GM23338 (cell line): ENCODE measurements at places on chromosomes 5 and 9.

GRCh38 chr5:108769352-108769751 is 21.7 kb downstream of the FER start:
- H3K36me3 ChIP-seq = no peaks in the 10 kb centered on the region
- H3K27me3 ChIP-seq = no peaks in the 10 kb centered on the region
- DNase-seq = no peak
- H3K4me3 ChIP-seq = no peak overlapping the region

DNA sequence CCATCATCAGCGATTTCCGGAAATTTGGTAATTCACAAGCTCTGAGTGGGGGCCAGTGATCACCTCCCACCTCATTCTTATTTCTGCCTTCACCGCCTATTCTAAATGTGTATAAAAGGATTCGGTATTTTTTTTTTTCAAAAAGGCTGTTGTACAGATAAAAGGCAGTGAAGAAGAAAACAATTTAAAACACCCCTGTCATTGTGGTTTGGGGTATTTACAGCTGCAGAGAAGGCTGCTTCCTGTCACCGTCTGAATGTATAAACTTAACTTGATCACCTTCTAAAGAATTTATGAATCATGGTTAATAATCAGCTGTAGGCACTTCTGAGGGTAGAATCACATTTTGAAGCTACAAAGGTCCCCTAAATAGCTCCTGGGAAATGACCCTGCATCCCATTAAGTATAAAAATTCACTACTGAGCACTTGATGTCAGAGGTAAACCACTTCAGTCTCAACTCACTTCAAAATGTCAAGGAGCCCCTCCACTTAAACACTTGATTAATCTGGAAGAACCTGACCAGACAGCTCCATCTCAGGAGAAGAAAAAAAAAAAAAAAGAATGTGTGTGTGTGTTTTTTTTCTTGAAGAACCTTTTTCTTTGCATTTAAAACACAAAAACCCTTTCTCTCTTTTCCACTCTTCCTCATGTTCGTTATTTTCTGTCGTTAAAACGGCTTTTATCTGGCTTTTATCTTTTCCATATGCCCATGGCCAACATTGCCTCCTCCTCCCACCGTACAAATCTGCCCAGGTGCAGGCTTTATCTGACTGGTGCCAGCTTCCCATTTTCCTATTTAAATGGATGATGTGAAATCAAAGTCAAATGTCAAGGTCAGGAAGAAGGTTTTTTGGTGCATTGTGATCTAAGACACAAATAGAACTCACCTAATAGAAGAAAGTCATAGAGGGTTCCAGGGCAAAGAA is 291.2 kb downstream of the IRX1 start:
- no peak overlapping the region for H3K4me3 ChIP-seq
- no peak overlapping the region for H3K27ac ChIP-seq
- no peaks in the 10 kb centered on the region for H3K36me3 ChIP-seq
- peaks cover 7% of the 10 kb centered on the region; the same call in 1 of the 2 replicates for H3K4me1 ChIP-seq
- no peaks in the 10 kb centered on the region for H3K27me3 ChIP-seq
- DNase-seq = no peak

- H3K27ac ChIP-seq = no peak overlapping the region
- no peaks in the 10 kb centered on the region for H3K36me3 ChIP-seq
- no peak overlapping the region for H3K4me3 ChIP-seq
- peaks cover 10% of the 10 kb centered on the region; the same call in 1 of the 2 replicates for H3K4me1 ChIP-seq
- H3K27me3 ChIP-seq = no peaks in the 10 kb centered on the region
- no peak for DNase-seq
Measured at GRCh38 chr9:8136477-8136876, 336.9 kb upstream of the DMAC1 start.

- no peak for DNase-seq
- H3K4me1 ChIP-seq = peaks cover 29% of the 10 kb centered on the region
- H3K27ac ChIP-seq = no peak overlapping the region
- H3K4me3 ChIP-seq = no peak overlapping the region
Measured at GRCh38 chr5:139051392-139051791, 146.8 kb downstream of the SIL1 start.

GRCh38 chr9:91582181-91582580 is 158.5 kb upstream of the NFIL3 start:
- no peaks in the 10 kb centered on the region for H3K27me3 ChIP-seq
- H3K4me3 ChIP-seq = no peak overlapping the region
- no peak overlapping the region for H3K27ac ChIP-seq
- DNase-seq = no peak
- H3K4me1 ChIP-seq = peaks cover 3% of the 10 kb centered on the region; the same call in 1 of the 2 replicates

DNA sequence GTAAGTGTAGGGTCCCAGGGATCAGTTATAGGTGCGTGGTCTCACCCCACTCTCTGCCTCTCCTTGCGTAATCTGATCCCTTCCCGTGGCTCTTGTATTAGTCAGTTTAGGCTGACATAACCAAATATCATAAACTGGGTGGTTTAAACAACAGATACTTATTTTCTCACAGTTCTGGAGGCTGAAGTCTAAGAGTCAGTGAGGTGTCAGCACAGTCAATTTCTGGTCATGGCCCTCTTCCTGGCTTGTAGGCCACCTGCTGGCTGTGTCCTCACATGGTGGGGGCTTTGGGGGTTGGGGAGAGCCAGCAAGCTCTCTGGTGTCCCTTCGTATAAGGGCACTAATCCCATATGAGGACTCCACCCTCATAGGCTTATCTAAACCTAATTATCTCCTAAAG is 32.3 kb downstream of the CARTPT start:
- no peak overlapping the region for H3K4me3 ChIP-seq
- H3K36me3 ChIP-seq = no peaks in the 10 kb centered on the region
- no peak for DNase-seq

DNA sequence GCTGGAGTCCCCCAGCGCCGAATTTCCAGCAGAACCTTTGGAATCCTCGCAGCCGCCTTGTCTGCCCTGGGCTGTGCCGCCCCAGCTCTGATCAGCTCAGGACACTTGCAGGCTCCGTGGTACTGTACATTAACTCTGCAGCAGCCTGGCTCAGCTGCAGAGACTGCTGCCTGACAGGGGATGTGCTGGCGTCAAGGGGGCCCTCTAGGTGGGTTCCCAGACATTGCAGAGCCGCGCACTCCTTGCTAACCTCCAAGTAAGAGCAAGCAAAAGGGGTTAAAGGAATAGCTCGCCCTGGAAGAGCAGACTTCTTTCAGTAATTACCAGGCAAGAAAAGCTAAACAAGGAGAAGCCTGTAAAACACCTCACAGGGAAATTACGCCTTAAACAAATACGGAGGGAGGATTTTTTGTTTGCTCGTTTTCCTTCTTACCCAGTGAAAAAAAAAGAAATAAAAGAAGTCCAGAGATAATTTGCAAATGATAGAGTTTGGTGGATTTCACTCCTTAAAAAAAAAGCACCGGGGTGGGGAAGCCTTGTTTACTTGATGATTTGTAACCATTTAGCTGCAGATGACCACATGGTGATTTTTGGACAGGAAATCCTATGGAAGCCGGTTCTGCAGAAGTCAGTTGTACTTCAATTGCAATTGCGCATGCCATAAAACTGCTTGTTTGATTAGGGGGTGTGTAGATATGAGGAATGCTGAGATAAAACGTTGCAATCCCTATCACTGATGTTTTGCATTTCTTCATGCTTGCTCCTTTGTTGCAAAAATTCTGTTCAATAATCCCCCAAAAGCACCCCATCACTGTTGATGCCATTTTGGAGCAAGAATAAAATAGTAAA is 305.8 kb downstream of the PDE4D start:
- H3K4me1 ChIP-seq = peaks cover 47% of the 10 kb centered on the region
- H3K4me3 ChIP-seq = peak overlapping the region; percentile 37
- no peaks in the 10 kb centered on the region for H3K27me3 ChIP-seq
- no peaks in the 10 kb centered on the region for H3K36me3 ChIP-seq
- peak; percentile 88 for DNase-seq

- no peaks in the 10 kb centered on the region for H3K27me3 ChIP-seq
- H3K27ac ChIP-seq = no peak overlapping the region
- DNase-seq = no peak
- H3K4me1 ChIP-seq = no peaks in the 10 kb centered on the region
- H3K4me3 ChIP-seq = no peak overlapping the region
Measured at GRCh38 chr5:138148811-138149210, 9.6 kb upstream of the NME5 start.

DNA sequence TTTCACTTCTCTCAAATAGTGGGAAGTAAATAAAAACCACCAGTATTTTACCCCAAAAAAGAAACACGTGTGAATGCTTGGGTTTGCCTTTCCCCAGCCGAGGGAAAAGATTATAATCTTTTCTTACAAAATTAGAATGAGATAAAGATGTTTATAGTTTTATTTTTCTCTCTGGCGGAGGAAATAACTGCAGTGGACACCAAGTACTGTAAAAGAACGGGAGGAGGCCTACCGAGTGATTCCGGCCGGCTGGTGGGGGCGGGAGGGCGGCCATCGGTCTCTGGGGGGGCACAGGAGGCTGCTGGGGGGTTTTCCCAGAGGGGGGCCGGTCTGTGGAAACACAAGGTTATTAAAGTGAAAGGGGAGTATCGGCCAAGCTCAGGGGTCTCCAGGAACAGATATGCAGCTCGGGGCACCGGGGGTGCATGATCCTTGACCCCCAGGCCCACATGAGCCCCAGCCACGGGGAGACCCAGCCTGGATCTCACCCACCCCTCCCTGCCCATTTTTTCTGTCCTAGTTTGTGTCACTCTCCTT is 29.4 kb downstream of the LCP2 start:
- peaks cover 31% of the 10 kb centered on the region for H3K4me1 ChIP-seq
- H3K27me3 ChIP-seq = no peaks in the 10 kb centered on the region
- H3K4me3 ChIP-seq = no peak overlapping the region
- DNase-seq = no peak
- H3K27ac ChIP-seq = no peak overlapping the region

GRCh38 chr5:32583582-32584232 is 1.6 kb upstream of the SUB1 start:
- H3K4me3 ChIP-seq = peak overlapping the region; percentile 25
- peaks cover 35% of the 10 kb centered on the region for H3K4me1 ChIP-seq

DNA sequence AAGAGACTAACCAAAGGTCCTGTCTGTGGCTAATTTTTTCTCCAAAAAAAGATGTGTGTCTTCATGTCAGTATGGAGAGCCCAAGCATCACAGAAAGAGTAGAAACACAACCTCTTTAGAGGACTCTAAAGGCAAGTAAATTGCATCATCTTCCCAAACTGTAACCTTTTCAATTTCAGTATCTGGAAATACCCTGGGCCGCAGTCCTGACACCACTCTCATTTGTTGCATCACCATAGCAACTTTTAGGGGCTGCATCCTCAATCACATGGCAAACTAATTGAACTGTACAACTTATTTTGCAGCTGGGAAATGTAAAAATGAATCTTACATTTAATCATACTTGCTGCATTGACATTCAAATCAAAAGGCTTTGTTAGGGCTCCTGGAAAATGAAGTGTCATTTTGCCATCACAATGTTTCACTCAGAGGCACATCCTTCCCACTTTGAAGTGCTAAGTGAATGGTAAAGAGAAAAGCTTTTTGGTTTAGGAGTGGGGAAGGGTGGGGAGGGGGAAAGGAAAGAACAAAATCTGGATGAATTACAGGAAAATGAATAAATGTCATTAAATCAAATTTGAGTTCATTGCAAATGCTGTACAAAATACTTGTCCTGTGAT is 60.6 kb upstream of the GRIA1 start:
- no peak overlapping the region for H3K4me3 ChIP-seq
- H3K27me3 ChIP-seq = no peaks in the 10 kb centered on the region
- no peak overlapping the region for H3K27ac ChIP-seq
- no peaks in the 10 kb centered on the region for H3K36me3 ChIP-seq
- DNase-seq = no peak

DNA sequence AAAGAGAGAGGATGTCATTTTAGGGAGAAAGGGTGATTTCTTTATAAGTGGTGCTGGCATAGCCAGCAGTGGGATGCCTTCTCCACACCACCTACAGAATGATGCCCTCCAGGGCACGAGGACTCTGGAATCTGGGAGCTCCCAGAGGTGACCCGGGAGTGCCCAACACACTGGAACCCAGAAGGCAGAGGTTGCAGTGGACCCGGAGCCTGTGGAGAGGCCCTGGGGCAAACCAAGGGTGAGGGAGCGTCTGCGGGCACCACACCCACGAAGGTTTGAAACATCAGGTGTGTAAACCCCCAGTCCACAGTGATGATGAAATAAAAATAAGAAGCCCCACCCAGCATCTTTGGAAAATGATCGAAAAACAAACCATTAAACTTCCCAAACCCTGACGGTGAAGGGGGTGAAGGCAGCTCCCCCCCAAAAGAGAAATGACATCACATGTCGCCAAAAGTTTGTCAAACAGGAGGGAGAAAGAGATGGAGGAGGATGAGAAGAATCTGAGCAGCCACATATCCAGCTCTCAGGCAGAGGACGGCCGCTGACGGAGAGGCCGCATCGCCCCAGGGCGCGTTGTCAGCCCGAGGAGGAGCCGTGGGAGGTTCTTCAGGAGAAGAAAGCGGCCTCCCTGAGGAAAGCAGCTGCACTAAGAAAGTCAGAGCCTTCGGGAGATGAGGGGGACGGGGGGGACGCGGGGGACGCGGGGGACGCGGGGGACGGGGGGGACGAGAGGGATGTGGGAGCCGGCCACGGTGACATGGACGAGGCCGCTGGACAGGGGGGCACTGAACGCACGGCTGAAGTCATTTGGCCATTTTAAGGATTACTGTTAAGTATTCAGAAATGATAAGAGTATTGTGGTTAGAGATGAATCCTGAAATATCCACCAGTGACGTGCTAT is 43.1 kb upstream of the NSMF start:
- no peak overlapping the region for H3K4me3 ChIP-seq
- no peaks in the 10 kb centered on the region for H3K27me3 ChIP-seq
- H3K36me3 ChIP-seq = no peaks in the 10 kb centered on the region
- DNase-seq = no peak

DNA sequence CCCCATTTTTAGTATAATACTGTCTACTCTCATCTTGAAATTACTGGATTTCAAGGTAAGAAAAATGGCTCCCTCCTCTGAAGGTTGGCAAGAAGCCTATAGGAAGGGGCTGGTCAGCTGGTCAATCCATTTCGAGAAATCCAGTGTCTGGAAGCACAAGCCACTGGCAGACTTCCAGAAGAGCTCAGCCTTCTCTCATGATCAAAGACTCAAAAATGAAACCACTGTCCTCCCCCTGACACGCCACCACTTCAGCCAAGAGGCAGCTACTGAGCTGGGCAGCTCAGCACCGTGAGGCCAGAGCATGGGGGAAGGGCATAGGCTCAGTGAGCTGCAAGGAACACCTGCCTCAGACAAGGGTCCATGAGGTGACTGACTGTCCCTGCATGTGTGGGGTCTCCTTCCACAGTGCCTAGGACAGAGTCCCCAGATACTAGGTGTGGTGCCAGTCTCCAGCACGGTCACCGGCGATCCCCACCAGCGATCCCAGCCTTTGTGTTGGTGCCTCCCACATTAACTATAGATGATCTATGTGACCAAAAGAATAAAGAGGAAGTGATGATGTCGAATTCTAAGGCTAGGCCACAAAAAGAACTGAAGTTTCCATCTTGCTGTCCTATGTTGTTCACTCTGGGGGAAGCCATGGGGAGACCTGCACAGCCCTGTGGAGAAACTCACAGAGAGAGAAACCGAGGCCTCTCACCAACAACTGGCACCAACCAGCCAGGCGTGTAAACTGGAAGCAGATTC is 100.1 kb upstream of the LRRTM2 start:
- H3K27me3 ChIP-seq = no peaks in the 10 kb centered on the region
- H3K36me3 ChIP-seq = no peaks in the 10 kb centered on the region
- no peak for DNase-seq
- peaks cover 20% of the 10 kb centered on the region for H3K4me1 ChIP-seq
- H3K27ac ChIP-seq = no peak overlapping the region
